ENCODE measurements at places on chromosomes 7 and 10.

GRCh38 chr7:5525271-5526099 is 101.9 kb upstream of the TNRC18 start:
- DNase-seq, result no peak

GRCh38 chr10:75407224-75407712 is 5.7 kb upstream of the ZNF503 start:
- DNase-seq, result no peak

GRCh38 chr7:2203766-2204300 is 28.9 kb downstream of the MAD1L1 start:
- DNase-seq, result no peak

GRCh38 chr7:134693256-134693655 is 46.6 kb downstream of the BPGM start:
- DNase-seq, result peak; percentile 85

- DNase-seq, result no peak
Observed at GRCh38 chr10:17226891-17227303, 1.1 kb upstream of the VIM start.
